AG09319 (cell line): ENCODE measurements at places on chromosomes 1 and 21.

- no peak for DNase-seq
Observed at GRCh38 chr1:2311184-2312032, 79.9 kb downstream of the MORN1 start.

GRCh38 chr1:97906567-97907241, 14.1 kb downstream of the DPYD start:
- DNase-seq = peak; percentile 74

DNA sequence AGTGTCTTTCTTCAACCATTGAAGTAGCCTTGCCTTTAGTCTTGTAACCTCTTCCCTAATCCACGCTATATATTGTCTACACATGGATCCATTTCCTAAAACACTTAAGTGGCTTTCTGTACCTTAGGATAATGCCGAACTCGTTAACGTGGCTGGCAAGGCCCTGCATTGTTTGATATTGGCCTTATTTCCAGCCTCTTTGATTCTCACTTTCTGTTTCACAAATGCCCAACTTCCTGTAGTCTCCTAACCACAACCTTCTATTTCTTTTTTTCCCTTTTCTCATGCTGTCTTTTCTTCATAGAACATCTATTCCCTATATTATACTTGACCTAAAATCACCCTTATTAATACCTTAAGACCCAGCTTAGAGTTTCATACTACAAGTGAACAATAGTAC, 536.0 kb downstream of the LMO4 start:
- no peak for DNase-seq

- no peak for DNase-seq
Observed at GRCh38 chr1:162069334-162070093, at the start of gene NOS1AP. TSS of gene NOS1AP (plus strand) at chr1:162069691. CDS start at chr1:162070178, 487 bp downstream.

DNA sequence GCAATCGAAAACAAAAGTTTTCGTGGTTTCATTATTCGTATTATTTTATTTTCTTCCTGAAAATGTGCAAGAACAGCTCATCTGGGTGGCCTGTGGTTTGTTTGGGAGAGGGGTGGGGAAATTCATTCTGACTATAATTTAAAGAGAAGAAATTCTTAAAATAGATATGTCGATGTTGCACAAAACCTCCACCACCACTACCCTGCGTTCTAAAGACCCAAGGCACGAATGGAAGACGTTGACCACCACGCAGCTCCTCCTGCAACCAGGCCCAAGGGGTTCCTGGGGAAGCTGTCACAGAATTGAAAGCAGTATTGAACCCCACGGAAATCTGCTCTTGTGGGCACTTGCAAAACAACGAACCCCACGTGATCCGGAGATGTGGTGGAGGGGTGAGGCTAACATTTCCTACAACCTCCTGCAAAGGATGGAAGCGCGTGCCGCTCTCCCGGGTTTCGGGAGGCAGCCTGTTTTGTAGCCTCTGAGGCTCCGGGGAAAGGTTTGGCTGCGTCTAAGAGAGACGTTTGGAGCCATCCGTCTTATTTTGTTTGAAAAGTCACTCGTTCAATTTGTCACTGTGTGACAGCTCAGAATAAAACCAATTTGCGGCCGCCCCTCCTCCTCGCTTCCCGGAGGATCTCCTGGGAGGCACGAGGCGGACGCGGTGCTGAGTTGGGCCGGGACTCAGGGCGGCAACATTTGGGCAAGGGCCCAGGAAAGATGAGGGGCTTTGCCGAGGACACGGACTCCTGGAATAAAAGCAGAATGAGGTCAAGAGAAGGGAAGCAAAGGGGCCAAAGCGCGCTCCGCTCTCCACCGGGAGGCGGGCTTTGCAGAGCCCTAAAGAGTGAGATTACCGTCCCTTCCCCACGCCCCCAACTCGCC, 810 bp upstream of the HLX start:
- DNase-seq = no peak

- DNase-seq = no peak
Observed at GRCh38 chr1:33872683-33873082, 8.8 kb downstream of the HMGB4 start.

DNA sequence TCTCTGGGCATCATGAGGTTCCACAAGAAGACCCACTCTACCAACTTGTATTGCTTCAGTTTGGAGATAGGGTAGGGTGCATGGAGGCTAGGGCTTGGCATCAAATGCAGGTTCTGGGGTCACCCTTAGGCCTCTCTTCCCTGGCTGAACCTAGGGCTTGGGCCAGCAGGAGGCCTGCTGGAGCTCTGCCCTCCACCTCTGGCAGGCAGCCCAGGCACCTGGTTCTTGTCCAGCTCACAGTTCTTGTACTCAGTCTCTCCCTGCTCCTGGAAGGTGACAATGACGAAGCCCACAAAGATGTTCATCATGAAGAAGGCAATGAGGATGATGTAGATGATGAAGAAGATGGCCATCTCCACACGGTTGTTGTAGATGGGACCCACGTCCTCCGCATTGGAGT, 37.5 kb upstream of the KIF21B start:
- DNase-seq = no peak

GRCh38 chr1:242100921-242101320, 102.0 kb upstream of the MAP1LC3C start:
- DNase-seq = no peak

- DNase-seq = no peak
Observed at GRCh38 chr1:8551057-8551456, 233.1 kb downstream of the SLC45A1 start.

DNA sequence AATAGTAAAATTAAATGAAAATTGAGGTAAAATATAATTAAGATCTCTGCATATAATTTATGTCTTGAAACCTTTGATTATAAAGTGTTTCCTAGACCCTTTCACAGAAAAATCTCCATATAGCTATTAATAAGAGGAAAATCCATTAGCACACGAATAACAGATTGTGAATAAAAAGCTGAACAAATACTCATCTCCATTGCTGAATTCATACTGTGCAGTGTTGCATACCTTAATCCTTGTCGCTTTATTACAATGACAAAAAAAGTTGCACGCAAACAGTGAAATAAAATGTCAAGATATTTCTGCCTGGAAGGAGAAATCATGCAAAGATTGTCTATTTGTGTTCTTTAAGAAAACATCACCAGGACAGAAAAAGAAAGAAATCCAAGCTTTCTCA, 499.1 kb upstream of the TMPRSS15 start:
- DNase-seq = no peak

DNA sequence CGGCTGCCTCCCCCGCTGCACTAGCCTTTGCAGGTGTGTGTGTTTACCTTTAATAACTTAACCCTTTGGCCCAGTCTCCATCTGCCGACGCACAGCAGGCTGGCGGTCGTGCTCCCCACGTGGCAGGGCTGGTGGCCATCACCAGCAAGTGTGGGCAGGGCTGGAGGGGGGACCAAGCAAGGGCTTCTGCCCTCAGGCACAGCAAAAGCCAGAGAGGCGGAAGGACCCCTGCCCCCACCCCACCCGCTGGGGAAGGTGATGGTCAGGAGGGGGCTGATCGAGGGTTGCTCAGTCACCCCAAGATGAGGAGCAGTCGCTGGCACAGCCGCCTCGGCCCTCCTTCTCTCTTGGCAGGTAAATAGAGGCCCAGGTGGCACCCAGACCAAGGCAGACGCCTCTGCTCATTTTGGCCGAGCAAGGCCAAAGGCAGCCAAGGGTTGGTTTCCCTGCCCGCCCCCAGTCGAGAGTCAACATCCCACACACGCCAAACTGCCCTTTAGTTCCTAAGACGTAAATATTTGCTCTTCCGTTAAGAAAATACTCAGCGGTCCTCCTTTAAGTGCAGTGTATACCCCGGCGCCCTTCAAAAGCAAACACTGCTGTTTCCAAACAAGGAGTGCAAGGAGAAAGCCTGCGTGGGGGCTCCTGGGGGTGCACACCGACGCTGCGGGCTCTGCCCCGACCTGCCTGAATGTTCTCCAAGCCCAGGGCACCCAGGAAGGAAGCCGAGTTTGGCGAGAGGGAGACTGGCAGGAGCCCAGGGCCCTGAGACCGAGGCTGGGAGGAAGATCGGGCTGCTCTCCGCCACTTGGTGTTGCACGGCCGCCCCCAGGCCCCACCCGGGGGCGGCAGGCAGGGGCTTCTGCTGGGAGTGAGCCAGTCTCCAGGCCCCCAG, 82.7 kb downstream of the SIK1 start:
- DNase-seq = no peak

- DNase-seq = no peak
Observed at GRCh38 chr1:232611834-232612233, 18.1 kb downstream of the SIPA1L2 start.

GRCh38 chr1:192726820-192727504, 81.9 kb upstream of the RGS2 start:
- no peak for DNase-seq

DNA sequence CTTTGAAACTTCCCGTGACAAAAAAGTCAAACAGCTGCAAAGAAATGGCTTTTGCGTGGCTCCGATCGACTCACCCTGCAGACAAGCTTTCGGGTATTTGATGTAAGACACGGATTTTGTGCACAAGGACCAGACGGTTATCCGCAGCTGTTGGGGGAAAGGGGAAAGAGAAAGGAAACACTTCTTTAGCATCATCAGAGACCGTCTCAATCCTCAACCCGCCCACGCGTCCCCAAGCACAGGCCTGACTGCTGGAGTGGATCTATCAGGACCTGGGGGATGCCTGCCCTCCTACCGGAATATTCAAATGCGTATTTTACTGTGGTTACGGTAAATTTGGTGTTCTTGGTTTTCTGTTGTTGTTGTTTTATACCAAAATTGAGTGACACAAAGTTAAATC, 11.2 kb downstream of the WRAP73 start:
- no peak for DNase-seq

DNA sequence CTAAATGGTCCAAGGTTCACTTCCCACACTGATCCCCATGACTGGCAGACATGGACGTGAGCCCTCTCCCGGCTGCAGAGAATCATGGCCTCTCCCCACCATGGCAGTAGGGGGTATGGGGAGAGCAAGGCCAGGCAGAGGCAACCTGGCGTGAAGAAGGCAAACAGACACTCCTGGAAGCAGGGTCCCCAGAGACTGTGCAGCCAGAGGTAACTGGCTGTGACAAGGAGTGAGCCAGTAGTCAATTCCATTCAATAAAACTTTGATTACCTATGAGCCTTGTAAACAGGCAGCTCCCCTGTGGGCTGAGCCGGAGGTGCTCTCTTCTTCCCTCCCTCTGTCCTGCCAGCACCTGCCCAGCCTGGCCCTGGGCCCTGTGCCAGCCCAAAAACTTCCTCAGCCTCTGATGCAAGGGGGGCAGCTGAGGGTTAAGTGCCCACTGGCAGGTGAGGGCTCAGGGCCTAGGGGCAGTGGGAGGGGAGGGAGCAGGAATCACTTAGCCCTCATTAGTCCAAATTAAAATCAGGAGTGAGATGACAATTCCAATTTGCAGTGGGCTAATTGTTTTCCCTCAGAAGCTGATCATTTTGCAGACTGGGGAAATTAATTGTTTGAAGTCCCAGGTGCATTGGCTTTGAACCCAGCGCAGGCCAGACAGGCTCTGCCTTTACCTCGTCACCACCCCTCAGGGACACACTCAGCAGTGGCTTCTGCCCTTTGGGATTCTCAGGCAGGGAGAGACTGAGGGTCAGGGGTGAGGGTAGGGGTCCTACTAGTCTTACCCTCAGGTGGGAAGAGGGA, 35.6 kb downstream of the LRRN2 start:
- no peak for DNase-seq

GRCh38 chr1:162696286-162696862, 64.1 kb downstream of the DDR2 start:
- peak; percentile 91 for DNase-seq

DNA sequence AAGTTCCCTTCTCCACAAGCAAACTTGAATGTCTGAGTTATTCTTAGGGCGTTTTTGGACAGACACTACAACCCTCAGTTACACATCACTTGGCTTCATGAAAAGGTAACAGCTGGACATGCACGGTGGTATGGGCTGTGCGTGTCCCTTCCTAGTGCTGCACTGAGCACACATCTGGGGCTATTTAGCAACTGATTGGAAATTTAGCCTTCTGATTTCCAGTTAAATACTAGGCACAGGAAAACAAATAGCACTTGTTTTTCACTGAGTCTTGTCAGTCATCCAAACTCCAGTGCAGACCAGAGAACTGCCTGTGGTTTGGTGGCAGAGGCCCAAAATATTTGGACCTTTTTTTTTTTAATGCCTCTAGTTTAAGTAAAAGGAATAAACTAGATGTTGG, 134.7 kb downstream of the TGFBR3 start:
- peak; percentile 97 for DNase-seq

GRCh38 chr1:226405411-226405988, 2.4 kb downstream of the PARP1 start:
- no peak for DNase-seq

DNA sequence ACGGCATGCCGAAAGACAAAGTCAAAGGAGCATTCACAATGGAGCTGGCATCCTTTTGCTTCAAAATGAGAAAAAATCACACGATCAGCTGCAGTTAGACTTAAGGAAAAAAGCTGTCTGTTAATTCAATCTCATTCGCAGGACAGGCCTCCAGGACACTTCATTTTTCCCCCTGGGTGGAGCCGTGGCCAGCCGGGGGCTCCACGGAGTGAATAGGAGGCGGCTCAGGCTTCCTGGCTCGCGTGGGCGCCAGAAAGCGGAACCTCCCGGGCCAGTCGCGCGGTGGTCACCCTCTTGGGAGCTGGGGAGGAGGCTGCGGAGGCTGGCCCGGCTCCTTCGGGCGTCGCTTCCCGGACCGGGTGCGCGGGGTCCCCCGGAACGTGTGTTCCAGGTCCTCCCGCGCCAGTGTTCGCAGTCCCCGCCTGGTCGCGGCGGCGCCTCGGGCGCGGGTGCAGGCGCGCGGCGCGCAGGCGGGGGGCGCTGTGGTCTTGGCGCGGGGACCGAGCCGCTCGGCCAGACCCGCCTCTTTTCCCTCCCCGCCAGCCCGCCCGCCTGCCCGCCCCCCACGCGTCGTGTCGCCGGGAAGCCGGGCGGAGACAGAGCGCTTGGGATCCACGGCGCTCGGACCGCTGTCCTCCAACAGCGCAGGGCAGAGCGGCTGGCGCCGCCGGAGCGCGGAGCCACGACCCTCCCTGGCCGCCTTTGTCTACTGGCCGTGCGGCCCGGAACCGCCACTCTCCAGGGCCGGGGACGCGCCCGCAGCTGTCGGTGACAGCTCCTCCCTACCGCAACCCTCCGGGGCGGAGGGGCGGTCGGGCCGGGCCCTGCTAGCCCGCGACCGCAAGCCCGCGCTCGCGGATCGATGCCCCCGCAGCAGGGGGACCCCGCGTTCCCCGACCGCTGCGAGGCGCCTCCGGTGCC, at the start of gene RHOU:
RHOU (plus strand) TSS at position 599 of the 921 bp plus-strand sequence; CDS start at position 863, 264 bp downstream.
- no peak for DNase-seq

GRCh38 chr1:167681451-167682098, 40.2 kb upstream of the MPZL1 start:
- no peak for DNase-seq

GRCh38 chr1:22208268-22208972, 65.5 kb upstream of the WNT4 start:
- no peak for DNase-seq

DNA sequence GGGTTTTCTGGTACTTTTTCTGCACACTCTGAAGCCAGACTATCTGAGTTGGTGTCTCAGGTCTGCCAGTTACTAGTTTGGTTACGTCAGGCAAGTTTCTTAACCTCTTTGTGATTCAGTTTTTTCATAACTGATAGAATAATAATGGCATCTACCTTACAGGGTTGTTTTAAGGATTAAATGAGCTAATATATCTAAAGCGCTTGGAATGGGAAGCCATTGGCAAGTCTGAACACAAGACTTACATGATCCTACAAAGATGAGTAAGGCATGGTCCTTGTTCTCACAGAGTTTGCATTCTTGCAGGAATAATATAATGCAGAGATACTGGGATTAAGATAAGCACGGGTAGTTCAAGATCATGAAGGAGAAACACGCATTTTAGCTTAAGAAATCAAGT, 9.2 kb upstream of the DENND2D start:
- no peak for DNase-seq
